ENCODE measurements at places on chromosomes 7 and 10.

DNA sequence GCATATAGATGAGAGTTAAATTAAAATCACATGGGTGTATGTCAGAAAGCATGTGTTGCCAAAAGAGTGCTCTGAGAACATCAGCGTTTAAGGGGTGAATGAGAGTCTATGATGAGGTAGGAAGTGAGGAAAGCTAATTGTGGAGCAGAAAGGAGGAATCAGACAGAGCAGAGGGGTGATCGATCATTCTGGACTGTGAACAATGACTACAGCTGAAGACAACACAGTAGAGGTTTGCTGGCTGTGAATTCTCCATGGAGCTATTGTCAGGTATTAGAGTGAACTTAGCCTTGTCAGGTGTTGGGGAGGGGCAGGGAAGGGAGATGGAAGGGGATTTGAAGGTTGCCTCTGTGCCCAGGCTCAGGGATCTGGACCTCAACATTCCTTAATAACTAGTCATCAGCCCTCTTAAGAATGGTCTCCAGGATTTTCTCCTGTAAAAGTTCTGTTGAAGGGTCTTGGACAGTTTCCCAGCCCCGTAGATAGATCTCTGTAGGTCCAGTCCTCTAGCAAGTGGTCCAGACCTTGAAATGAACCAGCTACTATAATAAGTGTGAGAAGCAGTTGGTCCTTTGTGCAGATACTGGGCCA is 57.1 kb downstream of the KIF5B start:
- DNase-seq: no peak

- no peak for DNase-seq
These were observed 30.8 kb upstream of the CHST15 start for GRCh38 chr10:124124123-124124768.

GRCh38 chr7:156039194-156039593 is 226.9 kb upstream of the SHH start:
- no peak for DNase-seq

DNA sequence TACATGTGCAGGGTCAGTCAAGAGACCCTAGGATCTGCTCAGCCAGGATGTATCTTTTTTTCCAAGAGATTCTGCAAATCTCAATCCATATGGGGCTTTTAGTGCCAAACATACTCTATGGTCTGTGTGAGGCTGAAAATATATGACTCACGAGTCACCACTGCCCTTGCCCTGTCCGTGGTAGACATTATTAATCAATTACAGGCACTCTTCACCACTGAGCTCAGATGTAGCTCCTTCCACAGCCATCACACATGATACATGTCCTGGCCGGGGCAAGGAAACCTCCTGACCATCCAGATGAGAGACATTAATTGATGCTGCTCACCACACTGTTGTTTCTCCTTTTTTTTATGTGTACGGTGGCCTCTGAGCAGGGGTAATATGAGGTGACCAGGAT is 90.2 kb upstream of the RET start:
- DNase-seq: no peak

GRCh38 chr7:4069268-4070095 is 612.6 kb upstream of the FOXK1 start:
- DNase-seq: no peak

GRCh38 chr10:86411852-86412560 is 45.4 kb upstream of the GRID1 start:
- no peak for DNase-seq

GRCh38 chr7:85708221-85708620 is 521.4 kb upstream of the SEMA3D start:
- no peak for DNase-seq

- DNase-seq: no peak
These were observed 34.5 kb downstream of the MKI67 start for GRCh38 chr10:128091636-128092210.

GRCh38 chr7:149320313-149321124 is 58.5 kb downstream of the ZNF783 start:
- no peak for DNase-seq
